ENCODE measurements at places on chromosomes 13 and 19.

DNA sequence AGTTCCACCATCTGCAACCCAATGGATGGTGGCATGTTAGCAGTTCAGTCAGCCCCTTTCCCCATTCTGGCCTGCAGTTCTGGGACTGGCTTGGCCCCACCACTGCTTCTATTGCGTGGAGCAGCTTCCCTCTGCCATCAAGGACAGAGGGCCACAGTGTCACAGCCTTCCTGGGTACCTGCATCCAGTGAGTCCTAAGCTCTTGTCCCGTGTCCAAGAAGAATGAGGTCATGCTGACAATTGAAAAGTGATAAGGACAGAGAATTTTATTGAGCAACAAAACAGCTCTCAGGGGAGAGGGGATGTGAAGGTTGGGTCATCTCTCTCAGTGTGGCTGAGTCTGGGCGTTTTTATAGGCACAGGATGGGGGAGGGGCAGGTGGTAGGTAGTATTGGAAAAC lies 33.5 kb upstream of the SIN3B start:
- DNase-seq, result no peak

DNA sequence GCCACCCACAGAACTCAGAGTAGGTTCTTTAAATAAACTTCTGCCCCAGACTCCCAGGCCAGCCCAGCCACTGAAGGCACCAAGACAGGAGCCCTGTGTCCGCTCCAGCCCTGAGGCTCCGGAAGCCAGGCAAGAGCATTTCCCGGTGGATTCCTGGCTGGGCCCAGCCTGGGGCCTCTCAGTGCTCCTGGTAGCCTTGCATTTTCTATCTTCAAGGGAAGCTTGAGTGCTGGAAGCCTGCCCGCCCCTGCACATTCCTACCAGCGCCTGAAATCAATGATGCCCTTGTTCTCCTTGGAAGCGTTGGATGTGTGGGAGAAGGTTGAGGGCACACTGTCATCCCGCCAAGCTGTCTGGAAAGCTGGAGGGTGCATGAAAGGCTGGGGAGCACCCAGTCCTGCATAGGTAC lies 70.3 kb downstream of the ALOX5AP start:
- no peak for DNase-seq

GRCh38 chr13:21232599-21232998 lies 56.1 kb downstream of the MRPL57 start:
- DNase-seq, result no peak

DNA sequence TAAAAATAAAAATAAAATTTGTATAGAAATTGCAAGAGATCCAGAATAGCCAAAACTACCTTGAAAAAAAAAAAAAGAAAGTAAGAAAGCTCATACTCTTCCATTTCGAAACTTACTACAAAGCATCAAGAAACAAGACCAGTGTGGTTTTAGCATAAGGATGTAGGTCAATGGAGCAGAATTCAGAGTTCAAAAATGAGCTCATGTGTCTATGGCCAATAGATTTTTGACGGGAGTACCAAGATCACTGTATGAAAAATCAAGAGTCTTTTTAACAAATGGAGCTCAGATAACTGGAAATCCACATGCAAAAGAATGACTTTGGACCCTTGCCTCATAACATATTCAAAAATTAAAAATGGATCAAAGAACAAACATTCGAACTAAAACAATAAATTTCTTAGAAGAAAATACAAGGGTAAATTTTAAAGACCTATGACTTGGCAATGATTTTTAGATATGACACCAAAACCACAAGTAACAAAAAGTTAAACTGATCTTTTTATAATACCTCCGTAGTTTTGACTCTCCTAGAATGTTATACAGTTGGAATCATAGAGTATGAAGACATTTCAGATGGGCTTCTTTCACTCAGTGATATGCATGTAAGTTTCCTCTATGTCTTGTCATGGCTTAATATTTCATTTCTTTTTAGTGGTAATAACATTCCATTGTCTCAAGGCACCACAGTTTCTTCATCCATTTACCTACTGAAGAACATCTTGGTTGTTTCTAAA lies 43.2 kb downstream of the KLF12 start:
- no peak for DNase-seq

- DNase-seq, result peak; percentile 47
These were observed 67.8 kb downstream of the SPACA7 start for GRCh38 chr13:112443995-112444311.

GRCh38 chr13:40026174-40026585 lies 370.7 kb downstream of the COG6 start:
- DNase-seq, result peak; percentile 24

- no peak for DNase-seq
These were observed 32.1 kb upstream of the PEPD start for GRCh38 chr19:33553530-33554310.

GRCh38 chr19:57319869-57320179 lies 448 bp upstream of the ZNF543 start:
- DNase-seq, result no peak

GRCh38 chr19:43469160-43469480 lies 3.7 kb upstream of the LYPD3 start:
- no peak for DNase-seq

DNA sequence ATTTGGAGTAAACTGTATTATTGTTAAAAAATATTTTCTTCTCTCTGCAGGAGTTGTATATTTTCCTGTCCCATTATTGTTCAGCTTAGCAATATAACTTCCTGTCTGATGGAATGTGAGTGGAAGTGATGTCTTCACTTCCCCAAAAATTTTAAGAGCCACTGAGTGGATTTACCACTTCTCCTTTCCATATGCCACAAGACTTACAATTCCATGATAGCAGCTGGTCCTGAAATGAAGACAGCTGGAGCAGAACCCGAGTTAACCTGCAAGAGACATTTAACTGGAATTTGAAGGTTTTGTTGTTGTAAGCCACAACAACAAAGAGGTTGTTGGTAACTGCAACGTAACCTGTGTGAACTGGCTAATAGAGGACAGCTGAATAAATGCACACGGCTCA lies 23.4 kb upstream of the TBC1D4 start:
- DNase-seq, result no peak

- DNase-seq, result no peak
These were observed 14.0 kb downstream of the EXOSC8 start for GRCh38 chr13:37014609-37015008.

- no peak for DNase-seq
These were observed 14.7 kb upstream of the B3GLCT start for GRCh38 chr13:31184981-31185645.

DNA sequence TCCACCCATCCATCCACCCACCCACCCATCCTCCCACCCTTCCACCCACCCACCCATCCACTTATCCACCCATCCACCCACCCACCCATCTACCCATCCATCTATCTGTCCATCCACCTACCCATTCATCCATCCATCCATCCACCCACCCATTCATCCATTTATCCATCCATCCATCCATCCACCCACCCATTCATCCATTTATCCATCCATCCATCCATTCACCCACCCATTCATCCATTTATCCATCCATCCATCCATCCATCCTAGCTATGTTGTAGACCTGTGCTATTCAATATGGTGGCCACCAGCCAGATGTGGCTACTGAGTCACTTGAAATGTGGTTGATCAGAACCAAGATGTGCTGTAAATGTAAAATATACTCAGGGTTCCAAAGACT lies 5.1 kb downstream of the CAMSAP3 start:
- no peak for DNase-seq

- no peak for DNase-seq
These were observed 53.0 kb upstream of the ATP12A start for GRCh38 chr13:24627090-24627714.

GRCh38 chr13:29562786-29563438 lies 32.6 kb downstream of the SLC7A1 start:
- DNase-seq, result no peak

DNA sequence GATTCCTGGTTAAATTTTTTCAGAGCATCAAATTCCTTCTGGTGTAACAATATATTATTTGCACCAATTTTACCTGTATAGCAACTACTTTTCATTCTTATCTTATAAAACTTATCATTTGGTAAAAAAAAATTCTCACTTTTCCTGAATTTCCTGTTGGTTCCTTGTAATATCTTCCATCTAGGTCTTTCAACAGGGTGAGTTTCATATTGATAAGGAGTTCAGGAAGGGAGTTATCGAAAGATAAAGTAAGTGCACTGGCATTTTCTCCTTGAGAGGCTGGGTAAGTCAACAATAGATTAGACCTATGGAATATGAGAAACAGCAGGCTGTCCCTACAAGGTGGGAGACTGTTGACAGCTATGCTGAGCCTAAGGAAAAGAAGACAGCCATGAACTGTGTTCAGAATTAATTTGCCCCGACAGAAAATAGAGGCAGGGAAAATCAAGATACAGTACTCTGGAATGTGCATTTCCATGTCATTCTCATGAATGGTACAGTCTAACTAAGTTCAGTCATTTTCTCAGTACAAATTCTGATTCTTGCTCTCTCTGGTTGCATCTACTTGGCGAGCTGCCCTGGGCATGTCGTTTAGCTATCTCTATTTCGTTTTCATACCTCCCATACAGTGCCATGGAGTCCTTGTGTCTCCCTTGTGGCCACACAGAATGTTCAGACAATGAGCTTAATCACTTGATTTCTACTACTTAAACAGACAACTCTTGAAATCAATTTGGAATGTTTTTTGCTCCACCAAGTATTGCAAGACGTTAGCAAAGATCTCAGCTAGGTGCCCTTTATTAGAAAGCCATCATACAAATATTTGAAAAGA lies 9.9 kb downstream of the IGFL1 start:
- no peak for DNase-seq

DNA sequence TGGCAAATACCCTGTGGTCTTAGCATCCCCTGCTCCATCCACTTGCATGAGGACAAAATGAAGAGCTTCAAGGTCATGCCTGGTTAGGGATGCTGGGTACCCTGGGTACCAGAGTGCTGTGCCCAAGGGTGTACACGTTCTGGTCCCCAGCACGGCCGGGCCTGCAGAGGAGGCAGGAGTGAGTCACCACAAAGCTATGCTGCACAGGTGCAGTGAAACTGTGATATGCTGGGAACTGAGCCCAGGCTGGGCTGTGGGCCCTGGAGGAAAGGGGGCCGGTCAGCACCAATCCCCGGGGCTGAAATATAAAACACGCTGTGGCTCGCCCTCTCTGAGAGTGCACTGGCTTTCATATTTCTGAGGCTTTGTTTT lies 95.1 kb downstream of the TSHZ3 start:
- DNase-seq, result no peak

DNA sequence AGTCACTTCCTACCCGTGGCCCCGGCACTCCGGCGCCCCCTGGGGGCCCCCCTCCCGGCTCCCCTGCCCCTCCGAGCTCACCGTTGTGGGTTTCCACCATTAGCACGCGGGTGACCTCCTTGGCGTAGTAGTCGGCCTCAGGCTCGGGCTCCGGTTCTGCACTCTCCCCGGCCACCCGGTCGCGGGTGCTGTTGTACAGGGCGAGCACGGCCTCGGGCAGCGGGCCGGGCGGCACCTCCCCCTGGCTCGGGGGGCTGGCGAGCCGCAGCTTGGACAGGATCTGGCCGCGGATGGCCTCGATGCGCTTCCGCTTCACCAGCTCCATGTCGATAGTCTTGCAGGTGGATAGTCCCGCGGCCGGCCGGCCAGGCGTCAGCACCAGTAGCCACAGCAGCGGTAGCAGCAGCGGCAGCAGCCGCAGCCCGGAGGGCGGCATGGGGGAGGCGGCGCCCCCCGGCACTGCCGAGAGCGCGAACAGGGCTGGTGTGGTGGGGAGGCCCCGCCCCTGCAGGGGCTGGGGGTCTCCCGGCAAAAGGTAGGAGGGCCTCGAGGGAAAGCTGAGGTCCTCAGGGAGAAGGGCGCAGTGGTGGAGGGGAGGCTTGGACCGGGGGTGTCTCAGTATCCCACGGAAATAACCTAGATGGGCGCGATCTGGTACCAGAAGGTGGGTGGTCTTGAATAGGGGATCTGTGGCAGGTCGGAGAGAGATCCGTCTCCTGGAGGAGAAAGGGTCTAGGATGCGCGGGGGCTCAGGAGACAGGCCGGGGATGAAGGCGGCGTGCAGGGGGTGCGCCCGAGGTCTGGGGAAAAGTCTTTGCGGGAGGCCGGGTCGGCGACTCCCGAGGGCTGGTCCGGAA lies 885 bp downstream of the TGFB1 start:
- peak; percentile 83 for DNase-seq

GRCh38 chr13:85738696-85739320 lies 60.4 kb downstream of the SLITRK6 start:
- DNase-seq, result no peak

GRCh38 chr19:17686023-17686521 lies 2.1 kb downstream of the UNC13A start:
- no peak for DNase-seq

- peak; percentile 46 for DNase-seq
These were observed 16.4 kb downstream of the ZNF574 start for GRCh38 chr19:42092350-42092749.

- no peak for DNase-seq
These were observed 2362.3 kb downstream of the PCDH9 start for GRCh38 chr13:64867856-64868255.

DNA sequence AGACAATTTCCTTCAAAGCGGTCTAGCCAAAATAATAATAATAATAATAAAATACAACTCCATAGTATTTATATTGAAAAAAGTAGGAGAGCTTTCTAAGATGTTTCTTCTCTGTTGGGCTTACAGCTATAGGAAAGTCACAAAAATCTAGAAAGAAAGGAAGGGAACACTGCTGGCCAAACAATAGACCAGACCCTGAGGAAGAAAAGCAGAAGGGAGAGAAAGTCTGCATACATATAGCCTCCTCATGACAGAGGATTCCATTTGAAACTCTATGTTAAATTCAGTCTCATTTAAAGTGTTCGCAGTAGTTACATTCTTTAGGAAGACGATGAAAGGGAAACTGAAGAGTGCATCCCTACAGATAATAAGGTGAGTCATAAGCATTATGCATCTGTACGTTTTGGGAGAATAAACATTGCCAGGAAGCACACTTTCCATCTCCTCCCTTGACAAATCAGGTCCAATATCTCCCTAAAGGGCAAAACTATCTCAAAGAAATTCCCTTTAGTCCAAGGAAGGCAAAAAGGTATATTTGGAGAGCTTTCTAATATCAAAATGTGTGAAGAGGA lies 86.5 kb downstream of the PCDH9 start:
- no peak for DNase-seq

- no peak for DNase-seq
These were observed 23.2 kb downstream of the C3 start for GRCh38 chr19:6697291-6697690.

GRCh38 chr19:33957804-33958203 lies 161.1 kb downstream of the KCTD15 start:
- DNase-seq, result no peak

DNA sequence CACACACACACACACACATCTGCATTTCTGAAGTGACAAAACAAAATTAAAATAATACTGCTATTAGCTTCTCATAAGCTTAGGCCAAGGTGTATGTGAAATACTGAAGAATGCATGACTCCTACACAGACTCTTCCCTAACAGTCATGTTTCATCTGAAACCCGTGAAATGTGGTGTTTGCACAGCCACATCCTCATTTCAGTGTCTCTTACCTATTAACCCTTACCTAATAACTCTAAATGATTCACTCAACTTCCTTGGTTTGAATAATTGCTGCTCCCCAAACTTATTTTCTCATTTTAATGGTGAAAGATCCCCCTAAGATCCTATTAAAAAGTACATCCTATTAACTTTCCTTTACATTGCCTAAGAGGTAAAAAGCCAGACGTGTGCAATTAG lies 117.6 kb downstream of the MIPEP start:
- DNase-seq, result no peak
